ENCODE measurements at places on chromosomes 6 and 20.

DNA sequence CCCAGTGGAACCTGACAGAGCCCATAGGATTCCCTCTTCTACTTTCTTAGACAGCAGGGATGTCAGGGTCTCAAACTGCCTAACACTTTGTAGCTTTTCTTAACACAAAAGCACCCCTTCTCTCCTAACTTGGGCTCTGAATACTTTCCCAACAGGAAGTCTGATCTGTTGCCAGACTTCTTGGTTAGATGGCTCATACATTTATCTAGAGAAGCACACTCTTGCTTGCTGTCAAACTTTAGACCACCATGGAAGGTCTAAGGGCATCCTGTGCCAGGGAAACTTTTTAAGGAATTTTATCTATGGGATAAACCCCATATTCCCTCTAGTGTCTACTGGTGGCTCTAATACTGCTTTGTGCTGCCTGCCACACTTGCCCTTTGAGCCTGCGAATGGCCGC is 3.3 kb upstream of the C6orf136 start:
- DNase-seq, result no peak

GRCh38 chr6:447381-448165 is 56.0 kb downstream of the IRF4 start:
- peak; percentile 27 for DNase-seq

GRCh38 chr6:10271982-10272381 is 142.9 kb downstream of the TFAP2A start:
- DNase-seq, result no peak

DNA sequence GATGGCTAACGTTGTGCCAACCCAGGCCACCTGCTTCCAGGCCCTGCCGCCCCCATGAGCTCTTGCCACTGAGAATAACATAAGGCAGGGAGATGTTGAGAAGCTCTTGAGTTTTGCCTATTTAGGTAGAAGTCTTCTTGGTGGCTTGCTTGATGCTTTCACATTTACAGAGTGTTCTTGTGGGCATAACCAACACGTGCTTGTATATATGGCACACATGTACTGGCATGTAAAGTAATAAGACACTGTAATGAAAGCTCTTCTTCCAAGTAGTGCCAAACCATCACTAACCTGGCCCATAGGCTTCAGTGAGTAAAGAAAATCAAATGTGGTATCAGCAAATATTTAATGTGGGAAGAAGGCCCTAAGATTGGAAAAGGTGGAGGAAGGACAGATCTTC is 146.9 kb upstream of the CITED2 start:
- DNase-seq, result no peak

DNA sequence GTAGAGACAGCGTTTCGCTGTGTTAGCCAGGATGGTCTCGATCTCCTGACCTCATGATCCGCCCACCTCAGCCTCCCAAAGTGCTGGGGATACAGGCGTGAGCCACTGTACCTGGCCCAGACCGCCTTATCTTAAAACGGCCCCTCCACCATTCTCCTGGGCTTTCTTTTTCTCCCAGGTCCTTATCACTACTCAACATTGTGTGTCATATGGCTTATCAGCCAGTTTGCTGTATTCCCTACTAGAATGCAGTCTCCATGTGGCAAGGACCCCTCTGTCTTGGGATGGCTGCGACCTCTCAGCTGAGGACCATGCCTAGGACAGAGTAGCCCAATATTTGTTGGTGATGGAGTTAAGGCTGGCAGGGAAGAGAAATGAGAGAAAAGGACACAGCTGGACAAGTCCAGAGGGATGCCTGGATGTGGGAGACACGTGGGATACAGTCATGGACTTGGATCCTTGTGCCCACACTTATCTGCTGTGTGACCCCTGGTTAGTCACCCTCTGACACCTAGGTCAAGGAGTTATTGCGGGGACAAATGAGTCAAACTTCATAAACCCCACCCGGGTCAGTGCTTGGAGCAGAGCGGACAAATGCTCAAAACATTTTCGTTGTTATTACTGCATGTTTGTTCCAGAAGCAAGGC is 24.0 kb downstream of the ADA start:
- DNase-seq, result no peak

DNA sequence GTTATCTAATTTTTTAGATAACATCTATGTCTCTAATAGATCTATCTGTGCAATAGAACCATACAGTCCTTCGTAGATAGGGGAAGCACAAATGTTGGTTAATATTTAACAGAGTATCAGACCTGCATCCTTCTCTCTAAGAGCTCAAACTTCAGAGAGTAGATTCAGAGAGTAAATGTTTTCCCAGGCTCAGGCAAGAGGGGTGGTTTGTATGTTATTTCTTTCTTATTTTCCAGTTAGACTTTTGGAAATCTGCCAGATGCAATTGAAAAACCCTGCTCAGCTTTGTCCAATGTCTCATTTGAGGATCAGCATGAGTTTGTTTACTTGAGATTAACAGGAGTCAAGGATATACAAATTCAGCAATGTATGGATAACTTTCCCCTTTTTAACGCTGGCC is 361.9 kb downstream of the BCKDHB start:
- DNase-seq, result no peak

DNA sequence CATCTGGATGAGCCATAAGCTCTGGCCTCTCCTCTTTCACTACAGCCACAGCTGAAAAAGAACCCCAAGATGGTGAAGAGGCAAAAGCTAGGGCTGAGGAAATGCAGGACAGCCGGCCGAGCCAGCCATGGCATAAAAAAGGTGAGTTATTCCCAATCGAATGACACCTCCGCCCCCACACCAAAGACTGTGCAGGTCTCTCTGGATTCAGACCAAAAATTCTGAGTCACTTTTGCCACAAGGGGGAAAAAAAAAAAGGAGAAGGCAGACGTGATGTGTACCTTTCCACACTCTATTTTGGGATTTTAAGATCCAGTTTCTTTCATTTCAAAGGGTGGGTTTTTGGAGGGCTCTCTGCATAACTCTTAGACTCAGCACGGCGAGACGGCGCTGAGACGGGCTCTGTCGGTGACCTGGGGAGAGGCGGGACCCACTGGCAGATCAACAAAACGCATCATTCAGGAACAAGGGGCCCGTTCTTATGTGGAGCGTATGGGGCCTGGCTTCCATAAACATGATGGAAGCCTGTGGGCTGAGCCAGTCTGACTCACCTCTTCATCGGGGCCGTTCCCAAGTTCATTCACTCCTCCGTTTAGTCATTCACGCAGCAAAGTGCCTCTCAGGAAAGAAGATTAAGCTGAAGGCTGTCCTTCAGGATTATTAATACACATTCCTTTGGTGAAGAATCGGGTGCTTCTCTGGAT is 54.8 kb downstream of the NFATC2 start:
- no peak for DNase-seq

GRCh38 chr6:49551866-49552129 is 1.3 kb downstream of the C6orf141 start:
- DNase-seq, result no peak

DNA sequence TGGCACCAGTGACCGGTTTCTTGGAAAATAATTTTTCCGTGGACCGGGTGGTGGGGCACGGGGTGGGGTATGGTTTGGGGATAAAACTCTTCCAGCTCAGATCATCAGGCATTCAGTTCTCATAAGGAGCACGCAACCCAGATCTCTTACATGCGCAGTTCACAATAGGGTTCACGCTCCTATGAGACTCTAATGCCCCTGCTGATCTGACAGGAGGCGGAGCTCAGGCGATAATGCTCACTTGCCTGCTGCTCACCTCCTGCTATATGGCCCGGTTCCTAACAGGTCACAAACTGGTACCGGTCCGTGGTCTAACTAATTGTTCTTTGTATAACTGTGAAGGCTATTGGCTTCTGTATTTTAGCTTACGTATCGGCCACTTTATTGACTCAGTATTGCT is 51.7 kb downstream of the VSTM2L start:
- no peak for DNase-seq

- DNase-seq, result no peak
Measured at GRCh38 chr20:34791289-34792020, 34.0 kb downstream of the NCOA6 start.

Data from activated T-cell treated with anti-CD3 and anti-CD28 coated beads for 4 hours (primary cell).